A549 treated with CORT108297 at 1 μM for 4 hours (cell line): ENCODE measurements at places on chromosomes 16 and 17. TPM values are rescaled to one million over a fixed set of nuclear protein-coding genes. Genes with fewer than 3 reads are reported as not detected.

Gene GSDMA
- total RNA-seq, result not detected in 5 replicates

Gene HS3ST3A1
- total RNA-seq, result 0.10 to 0.21 TPM (median 0.14 TPM) in 4 of 5 replicates, not detected in the other

Gene APOBR
- total RNA-seq, result 0.05 to 0.07 TPM (median 0.06 TPM) in 5 replicates

Gene HIGD1B
- not detected in 5 replicates for total RNA-seq

Gene CDRT15L2
- not detected in 5 replicates for total RNA-seq

Gene SPN
- total RNA-seq, result 0.02 to 0.05 TPM in 2 of 5 replicates, not detected in the others

Gene CREBBP
- total RNA-seq, result 14.5 to 19.1 TPM (median 17.5 TPM) in 5 replicates

Gene LRRC37A
- 0.51 to 0.95 TPM (median 0.85 TPM) in 5 replicates for total RNA-seq

Gene ABCA6
- total RNA-seq, result 0.05 TPM in 1 of 5 replicates, not detected in the others
